ENCODE measurements at places on chromosomes 12 and 14. TPM values are rescaled to one million over a fixed set of nuclear protein-coding genes. Genes with fewer than 3 reads are reported as not detected.

PTMS gene
- total RNA-seq: 398 TPM

CFAP54 gene
- total RNA-seq: 1.2 TPM

CEP170B gene
- 47.0 TPM for total RNA-seq

PRH2 gene
- total RNA-seq: not detected

GNB3 gene
- total RNA-seq: 3.6 TPM

LRCOL1 gene
- total RNA-seq: 0.62 TPM

GDF3 gene
- total RNA-seq: 1.5 TPM

TAS2R46 gene
- total RNA-seq: 2.4 TPM

SCN8A gene
- 0.81 TPM for total RNA-seq

KCNJ8 gene
- 32.0 TPM for total RNA-seq

ANO2 gene
- 9.2 TPM for total RNA-seq

PLEKHD1 gene
- 0.14 TPM for total RNA-seq

SLC17A8 gene
- total RNA-seq: not detected

MYF5 gene
- not detected for total RNA-seq

OR6C2 gene
- not detected for total RNA-seq

COCH gene
- 8.5 TPM for total RNA-seq

Measured in posterior vena cava (tissue), 2 donors.